ENCODE measurements at places on chromosomes 6 and 20.

- DNase-seq = no peak
Observed at GRCh38 chr20:22985239-22985778, 49.8 kb upstream of the SSTR4 start.

- DNase-seq = no peak
Observed at GRCh38 chr6:36432151-36432671, 10.4 kb downstream of the PXT1 start.

GRCh38 chr6:164928057-164928727 is 381.2 kb downstream of the C6orf118 start:
- no peak for DNase-seq

DNA sequence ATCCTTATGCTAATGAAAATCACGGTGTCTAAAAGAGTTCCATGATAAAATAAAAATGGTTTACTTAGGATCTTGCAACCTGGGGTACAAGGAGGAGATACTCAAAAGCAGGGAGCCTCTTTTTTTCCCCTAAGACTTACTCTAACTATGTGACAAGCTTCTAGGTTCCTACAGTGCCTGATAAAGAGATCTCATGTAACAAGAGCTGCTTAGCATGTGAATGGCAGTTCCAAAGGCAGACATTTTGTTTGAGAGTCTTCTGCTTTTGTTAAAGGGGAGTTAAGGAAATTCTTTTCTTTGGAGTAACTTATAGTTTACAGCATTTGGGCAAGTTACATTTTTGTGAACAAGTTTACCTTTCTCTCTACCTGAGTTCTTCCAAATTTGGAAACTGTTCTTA is 945.8 kb upstream of the ADGRB3 start:
- no peak for DNase-seq

- DNase-seq = no peak
Observed at GRCh38 chr6:51893366-51893765, 194.0 kb downstream of the PKHD1 start.
